ENCODE measurements at places on chromosomes 2 and 18.

GRCh38 chr2:26674771-26675170 lies 17.8 kb upstream of the KCNK3 start:
- no peak for DNase-seq

DNA sequence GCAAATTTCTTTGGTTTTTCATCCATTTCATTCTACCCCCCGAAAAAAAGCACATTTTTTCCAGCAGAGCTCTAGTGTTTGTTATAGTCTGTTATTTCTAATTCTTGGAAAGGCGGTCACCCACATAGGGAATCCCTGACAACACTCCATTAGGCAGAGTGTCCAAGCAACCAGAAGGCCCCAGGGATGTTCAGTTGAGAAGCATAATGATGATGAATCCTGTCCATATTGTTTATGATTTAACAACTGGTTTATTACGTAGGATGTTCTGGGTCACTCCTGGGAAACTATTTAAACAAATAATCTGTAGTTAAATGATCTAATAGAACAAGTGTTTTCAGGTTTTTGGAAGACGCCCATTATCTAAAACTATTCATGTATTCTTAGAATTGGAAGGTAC lies 388.7 kb downstream of the TNS1 start:
- no peak for DNase-seq

GRCh38 chr2:128622371-128622770 lies 303.7 kb upstream of the HS6ST1 start:
- no peak for DNase-seq

- DNase-seq, result no peak
Observed at GRCh38 chr2:108305901-108306300, 17.2 kb downstream of the SULT1C2 start.

GRCh38 chr2:101518578-101519492 lies 43.9 kb upstream of the RFX8 start:
- no peak for DNase-seq

GRCh38 chr2:161946489-161947107 lies 127.4 kb downstream of the DPP4 start:
- DNase-seq, result no peak

DNA sequence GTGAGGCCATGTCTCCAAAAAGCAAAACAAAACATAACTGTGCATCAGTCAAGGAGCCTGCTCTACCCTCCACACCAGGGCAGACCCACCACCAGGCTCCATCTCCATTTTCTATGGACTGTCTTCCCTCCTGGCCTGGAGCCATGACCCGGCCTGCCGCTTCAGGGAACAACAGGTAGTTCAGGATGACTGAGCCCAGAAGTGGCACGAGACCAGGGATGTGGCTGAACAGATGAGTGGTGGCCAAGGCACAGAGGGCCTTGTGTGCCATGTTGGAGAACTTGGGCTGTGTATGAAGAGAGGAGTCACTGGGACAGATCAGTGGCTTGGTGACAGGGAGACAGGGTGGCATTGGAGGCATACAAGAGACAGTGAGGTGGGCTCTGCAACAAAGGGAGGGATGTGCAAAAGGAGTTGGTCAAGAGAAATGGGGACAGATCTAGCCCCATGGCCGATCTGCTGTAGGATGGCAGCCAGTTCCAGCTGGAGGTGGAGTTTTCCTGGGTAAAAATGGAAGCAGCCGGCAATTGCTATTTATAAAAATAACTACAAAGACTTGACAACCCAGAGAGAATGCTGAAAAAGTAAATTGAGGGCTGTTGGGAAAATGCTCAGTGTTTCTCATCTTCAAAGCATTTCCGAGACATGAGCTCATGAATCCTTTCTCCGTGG lies 35.0 kb downstream of the TMEM177 start:
- no peak for DNase-seq

DNA sequence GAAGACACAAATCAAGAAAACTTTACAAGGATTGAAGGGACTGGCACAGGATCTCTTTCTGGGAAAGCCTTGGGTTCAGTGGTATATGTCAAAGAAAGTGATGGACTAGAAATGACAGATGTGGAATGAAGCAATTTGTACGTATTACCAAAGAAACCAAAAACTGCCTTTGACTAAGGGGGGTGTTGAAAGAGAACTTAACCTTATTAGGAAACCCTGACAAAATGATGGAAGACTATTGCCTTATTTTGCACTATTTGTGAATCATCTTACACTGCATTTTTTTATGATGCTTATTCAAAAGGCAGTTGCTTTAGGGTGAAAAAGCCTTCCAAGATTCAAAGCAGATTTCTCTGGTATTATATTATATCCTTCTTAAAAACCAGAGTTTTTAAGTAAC lies 4.0 kb downstream of the TSGA10 start:
- DNase-seq, result no peak

DNA sequence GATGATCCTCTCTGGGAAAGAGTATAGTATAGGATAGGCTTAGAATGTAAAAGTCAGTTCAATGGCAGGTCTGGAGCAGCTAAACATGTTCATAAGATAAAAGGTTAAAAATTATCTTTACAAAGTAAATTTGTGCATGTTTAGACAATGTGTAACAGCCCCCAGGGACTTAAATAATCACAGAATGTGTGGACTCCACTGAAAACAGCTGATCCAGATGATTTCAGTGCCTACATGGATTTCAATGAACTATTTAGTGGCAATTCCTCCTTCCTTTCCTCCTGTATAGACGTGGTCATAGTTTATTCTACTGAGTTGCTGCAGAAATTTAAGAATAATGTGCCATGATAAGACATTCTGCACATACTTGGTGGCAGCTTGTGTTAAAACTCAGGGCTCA lies 42.9 kb downstream of the ARHGEF33 start:
- DNase-seq, result no peak

GRCh38 chr2:128901572-128902391 lies 583.1 kb upstream of the HS6ST1 start:
- no peak for DNase-seq

- DNase-seq, result no peak
Observed at GRCh38 chr2:182415771-182416170, 11.1 kb downstream of the PDE1A start.

GRCh38 chr2:191152482-191153240 lies 1.9 kb upstream of the STAT4 start:
- DNase-seq, result no peak

DNA sequence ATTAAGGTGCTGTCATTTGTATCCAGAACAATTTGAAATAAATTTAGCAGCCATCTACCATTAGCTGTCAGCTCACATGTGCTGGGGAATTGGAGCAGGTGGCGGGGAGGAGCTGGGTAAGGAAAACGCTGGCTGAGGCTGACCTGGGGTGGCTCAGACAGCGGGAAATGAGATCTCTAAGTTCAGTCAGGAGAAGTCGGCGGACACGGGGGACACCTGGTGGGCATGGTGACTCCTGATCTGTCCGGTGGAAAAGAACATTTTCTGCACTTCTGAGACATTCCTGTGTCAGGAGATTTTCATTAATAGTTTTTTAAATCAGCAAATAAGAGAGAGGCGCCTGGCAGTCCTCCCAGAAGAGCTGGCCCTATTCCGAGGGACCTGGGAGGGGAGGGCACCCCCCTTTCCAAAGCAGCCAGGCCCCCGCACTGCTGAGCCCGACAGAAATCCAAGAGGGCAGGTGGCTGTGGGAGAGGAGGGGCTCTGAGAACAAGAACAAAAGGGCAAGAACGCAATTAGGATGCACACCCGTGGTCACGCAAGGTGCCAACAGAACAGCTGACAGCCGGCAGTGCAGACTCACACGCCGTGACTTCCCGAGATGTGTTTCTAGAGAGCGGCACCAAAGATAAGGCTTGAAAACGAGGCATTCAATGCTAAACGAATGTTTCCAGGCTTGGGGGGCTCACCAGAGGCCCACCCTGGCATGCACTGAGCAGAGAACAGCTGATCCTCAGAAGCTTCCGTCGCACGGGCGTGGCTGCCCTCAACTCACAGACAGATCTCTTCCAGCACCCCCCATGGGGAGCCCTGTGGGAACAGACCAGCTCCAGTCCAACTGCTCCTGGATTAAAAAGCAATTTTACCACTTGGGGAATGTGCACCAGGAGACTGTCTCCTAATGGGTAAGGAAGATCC lies 26.4 kb downstream of the SLC66A2 start:
- DNase-seq, result no peak

- DNase-seq, result no peak
Observed at GRCh38 chr2:123163398-123163797, 861.7 kb upstream of the CNTNAP5 start.

- no peak for DNase-seq
Observed at GRCh38 chr2:225667445-225667844, 267.9 kb downstream of the NYAP2 start.

GRCh38 chr2:189116087-189116486 lies 63.5 kb downstream of the COL5A2 start:
- DNase-seq, result no peak

- no peak for DNase-seq
Observed at GRCh38 chr2:16657671-16658070, 8.0 kb downstream of the CYRIA start.

DNA sequence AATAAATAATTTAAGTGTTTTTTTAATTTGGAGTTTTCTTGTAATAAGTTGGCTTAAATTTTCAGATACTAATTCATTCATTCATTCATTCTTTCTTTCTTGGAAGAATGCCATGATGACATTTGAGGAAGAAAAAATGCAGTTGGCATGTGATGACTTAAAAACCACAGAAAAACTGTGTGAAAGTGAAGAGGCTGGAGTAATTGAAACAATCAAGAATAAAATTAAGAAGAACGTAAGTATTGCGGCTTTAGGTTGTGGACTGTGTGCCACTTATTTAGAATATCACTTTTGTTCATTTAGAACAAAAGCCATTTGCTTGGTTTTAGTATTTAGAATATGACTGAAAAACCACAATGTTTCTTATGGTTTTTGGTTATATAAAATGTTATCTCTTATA lies 51.4 kb downstream of the TTC39C start:
- DNase-seq, result no peak

GRCh38 chr2:105779394-105779793 lies 34.7 kb downstream of the NCK2 start:
- DNase-seq, result no peak

GRCh38 chr2:27461118-27461517 lies 18.9 kb downstream of the KRTCAP3 start:
- DNase-seq, result no peak

DNA sequence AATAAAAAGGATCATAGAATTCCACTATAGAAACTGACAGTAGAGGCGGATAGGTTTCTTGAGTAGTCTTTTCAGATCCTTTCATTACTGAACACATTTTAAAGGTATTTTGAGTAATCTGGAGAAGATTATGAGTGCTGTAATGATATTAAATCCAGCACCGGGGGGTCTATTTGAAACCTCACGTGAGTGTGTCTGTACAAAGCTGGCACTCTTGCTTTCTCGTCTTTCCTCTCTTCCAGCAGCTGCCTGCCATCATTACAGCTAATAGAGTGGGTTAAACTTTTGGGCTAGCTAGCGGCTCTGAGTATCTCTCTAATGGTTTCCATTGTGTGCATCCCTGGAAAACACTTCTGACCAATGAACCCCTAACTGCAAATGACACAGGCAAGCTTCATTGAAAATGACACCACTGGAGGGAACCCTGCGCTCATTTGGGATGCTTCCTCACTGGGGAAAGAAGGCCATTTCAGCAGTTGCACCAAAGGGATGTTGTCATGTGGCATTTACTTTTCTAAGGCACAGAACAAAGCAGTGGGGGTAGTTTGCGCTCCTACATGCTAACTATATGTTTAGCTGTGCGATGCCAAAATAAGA lies 101.0 kb downstream of the HRH4 start:
- no peak for DNase-seq

DNA sequence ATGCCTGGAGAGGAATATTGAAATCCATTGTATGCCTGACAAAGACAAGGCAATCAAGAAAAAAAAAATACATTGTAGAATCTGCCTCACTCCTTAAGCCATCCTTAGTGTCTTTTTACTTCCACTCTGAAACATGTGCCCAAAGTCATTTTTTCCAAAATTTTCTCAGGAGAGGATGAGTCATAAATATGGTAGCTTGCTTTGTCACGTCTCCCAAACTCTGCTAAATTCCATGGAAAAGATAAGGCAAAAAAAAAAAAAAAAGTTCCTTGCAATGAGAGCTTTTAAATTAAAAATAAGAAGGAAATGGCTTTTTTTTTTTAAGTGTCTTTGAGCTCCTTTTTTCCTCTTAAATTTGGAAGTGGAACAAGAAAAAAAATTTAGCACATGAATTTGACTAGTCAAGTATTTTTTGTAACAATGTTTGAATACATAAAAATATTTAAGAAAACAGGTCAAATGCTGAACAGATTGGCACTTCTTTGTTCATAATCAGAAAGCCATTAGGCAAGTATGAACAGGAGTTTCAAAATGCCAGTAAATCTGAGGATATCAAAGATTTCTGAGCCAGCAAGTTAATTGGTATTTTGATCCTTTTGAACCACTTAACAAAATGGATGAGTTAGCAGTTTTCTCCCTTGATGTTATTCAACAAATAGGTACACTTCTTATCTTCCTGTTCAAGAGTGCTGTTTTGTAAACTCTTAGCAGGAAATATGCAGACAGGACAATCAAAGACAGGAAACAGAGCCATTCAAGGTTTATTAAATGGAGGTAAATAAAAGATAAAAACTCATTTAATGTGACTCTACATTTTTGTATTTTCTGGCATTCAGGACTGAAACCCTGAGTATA lies 247.3 kb upstream of the SP5 start:
- DNase-seq, result no peak

DNA sequence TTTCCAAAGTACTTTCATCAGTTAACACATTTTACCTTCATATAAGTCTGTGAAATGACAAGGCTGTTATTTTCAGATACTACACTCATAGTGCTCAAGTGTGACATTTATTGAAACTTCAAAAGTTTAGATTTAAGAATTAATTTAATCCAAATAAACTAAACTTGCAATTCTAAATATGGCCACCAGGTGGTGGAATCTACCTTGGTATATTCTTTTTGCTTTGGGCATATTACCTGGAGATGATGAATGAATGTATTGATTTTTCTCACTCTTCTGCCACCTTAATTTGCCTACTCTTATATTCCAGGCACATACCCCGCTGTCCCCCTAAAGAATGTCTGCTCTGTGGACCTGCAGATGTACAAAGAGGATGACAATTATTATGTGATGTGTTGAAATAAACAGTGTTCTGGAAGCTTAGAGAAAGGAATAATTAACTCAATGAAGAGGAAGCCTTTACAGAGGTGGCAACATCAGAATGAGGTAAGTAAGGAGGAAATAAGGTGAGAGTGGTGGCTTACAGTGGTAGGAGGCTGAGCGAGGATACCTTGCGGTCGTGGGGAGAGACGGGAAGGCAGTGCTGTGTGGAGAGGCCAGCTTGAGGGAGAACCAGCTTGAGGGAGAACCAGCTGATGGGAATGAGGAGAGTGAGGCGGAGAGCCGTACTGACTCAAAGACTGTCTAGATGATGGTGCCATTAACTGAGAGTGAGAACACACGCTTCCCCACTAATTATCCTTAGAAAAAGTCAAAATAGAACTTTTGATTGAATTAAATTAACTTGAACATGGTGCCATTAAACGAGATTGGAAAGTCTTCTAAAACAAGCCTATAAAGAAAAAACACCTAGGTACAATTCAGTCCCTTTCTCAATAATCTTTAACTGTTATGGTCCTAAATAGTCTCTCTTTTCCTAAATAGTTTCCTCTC lies 179.5 kb downstream of the CELF4 start:
- no peak for DNase-seq

DNA sequence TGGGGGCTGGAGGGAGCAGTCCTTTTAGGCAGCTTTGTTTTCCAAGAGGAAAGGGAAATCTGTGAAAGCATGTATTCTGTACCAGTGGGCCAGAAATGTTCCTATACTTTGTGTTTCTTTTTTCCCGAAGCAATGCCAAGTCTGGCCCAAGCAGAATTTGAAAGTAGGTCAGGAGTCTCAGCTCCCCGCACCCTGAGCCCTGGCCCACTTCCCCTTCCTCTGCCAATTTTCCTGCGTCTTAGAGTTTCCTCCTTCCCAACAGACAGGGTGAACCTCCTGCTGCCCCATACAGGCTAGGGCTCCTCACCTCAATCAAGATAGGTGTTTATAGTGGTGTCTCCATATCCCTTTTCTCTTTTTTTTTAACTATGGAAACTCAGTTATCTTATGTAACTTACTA lies 65.3 kb downstream of the KCTD18 start:
- no peak for DNase-seq

All from T-helper 22 cell (primary cell).